Effector memory CD8-positive, alpha-beta T cell (primary cell): ENCODE measurements at places on chromosomes 13 and 19.

DNA sequence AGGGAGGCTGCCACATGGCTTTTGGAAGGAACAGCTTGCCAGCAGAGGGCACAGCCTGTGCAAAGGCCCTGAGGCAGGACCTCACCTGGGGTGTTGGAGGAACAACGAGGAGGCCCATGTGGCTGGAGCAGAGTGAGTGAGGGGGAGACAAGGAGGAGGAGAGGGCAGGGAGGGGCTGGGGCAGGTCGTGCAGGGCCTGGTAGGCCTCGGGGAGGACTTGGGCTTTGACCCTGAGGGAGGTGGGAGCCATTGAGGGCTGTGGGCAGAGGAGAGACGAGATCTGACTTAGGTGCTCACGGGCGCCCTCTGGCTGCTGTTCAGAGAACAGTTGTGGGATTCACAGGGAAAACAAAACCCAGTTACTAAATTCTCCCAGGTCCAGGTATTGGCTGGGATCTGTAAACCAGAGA lies 25.2 kb downstream of the ZNRF4 start:
- DNase-seq: no peak

DNA sequence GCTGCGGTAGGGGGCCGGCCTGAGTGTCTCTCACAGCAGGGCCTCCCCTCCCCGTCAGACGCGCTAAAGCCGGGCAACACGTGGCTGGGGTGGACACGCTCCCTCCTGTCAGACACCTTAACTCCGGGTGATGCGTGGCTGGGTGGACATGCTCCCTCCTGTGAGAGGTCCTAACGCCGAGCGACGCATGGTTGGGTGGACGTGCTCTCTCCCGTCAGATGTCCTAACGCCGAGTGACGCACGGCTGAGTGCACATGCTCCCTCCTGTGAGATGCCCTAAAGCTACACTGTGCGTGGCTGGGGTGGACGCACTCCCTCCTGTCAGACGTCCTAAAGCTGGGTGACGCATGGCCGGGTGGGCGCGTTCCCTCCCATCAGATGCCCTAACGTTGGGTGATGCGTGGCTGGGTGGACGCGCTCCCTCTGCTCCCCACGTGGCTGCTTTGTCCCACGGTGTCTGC lies 126.1 kb upstream of the MCF2L start:
- no peak for DNase-seq

GRCh38 chr13:20461860-20462532 lies 63.7 kb downstream of the CRYL1 start:
- DNase-seq: no peak

GRCh38 chr19:21566073-21566472 lies 60.7 kb downstream of the ZNF429 start:
- no peak for DNase-seq

GRCh38 chr19:7789447-7789846 lies 26.4 kb downstream of the CLEC4M start:
- no peak for DNase-seq

DNA sequence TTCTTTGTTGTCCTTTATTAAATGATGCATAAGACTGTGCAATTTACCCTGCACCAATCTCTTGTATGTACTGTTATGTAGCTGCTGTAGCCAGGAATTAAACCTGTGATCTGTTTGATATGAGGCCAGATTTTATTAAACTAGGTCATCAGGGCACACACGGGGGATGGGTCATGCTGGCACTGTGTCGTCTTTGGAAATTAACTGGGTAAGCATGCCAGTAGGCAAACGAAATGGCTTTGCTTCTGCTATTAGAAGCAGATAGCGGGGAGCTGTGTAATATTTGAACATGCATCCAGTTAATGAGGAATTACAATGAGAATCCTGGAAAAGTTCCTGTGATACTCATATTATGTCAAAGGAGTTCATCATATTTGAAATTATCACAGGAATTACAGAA lies 23.5 kb downstream of the MTUS2 start:
- DNase-seq: no peak

DNA sequence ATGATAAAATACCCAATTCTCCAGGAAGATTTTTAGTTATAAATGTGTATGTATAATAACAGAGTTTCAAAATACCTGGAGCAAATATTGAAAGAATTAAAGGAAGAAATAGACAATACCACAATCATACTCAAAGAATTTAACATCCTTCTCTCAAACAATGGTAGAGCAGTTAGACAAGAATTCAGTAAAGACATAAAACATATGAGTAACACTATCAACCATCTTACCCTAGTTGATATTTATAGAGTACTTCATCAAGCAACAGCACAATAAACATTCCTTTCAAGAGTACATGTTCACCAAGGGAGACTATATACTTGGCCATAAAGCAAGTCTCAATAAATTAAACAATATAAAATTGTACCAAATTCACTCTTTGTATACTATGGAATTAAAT lies 108.4 kb downstream of the DLEU7 start:
- DNase-seq: no peak

GRCh38 chr19:47113850-47114651 lies 475 bp upstream of the ZC3H4 start:
- no peak for DNase-seq

DNA sequence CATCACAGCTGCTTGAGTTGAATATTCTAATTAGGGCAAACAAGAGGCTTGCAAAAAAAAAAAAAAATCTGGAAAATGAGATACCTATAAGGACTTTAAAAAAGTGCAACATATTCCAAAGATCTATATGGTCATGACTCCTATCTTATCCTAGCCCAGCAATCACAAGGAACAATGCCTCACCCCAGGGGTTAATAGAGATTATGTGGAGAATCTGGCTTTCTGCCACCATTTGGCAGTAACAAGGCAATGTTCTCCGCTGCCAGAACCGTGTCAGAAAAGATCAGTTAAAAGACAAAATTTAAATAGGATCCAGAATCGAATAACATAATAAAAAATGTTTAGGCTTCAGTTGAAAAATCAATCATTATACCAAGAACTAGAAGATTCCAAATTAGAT lies 1643.2 kb upstream of the PRR20A start:
- no peak for DNase-seq

GRCh38 chr13:26168237-26168814 lies 53.8 kb downstream of the RNF6 start:
- DNase-seq: no peak

DNA sequence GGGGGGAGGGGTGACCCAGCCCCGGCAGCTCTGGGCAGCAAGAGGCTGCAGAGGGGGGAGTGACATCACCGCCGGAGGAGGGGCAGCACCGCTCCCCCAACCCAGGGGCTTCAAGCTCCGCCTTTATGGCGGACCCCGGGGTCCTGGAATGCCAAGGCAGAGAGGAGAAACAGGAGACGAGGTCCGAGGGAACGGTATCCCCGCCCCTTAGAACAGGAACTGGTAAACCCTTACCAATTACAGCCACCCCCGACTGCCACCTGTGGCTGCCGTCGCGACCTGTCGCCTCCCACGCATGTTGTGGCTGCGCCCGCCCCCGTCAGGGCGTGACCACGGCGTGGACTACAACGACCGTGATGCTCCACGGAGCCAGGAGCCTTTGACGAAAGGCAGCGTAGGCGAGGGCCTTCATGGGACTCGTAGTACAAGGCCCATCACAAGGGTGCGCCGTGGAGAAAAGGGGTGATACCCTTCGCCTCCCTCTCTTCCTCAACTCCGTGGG lies 4.1 kb upstream of the KCNC3 start:
- peak; percentile 78 for DNase-seq

- DNase-seq: peak; percentile 41
Observed at GRCh38 chr19:33125929-33126388, 6.0 kb upstream of the WDR88 start.

DNA sequence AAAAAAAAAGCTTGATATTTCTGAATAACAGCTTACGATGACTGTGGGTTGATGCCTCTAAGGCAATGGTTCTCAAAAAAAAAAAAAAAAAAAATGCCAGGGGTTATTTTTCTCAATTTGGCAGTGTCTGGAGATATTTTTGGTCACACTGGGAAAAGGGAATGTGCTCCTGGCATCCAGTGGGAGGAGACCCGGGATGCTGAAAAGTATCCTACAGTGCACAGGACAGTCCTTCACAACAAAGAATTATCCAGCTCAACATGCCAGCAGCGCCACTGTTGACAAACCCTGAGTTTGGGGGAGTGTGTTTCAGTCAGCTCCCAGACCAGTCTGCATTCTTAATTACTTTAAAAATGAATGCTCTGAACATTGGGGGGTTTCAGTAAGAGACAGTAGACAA lies 54.5 kb downstream of the FLT3 start:
- DNase-seq: no peak

GRCh38 chr13:19634256-19634740 lies 839 bp downstream of the MPHOSPH8 start:
- no peak for DNase-seq

GRCh38 chr13:103694033-103694432 lies 627.8 kb upstream of the SLC10A2 start:
- DNase-seq: no peak

DNA sequence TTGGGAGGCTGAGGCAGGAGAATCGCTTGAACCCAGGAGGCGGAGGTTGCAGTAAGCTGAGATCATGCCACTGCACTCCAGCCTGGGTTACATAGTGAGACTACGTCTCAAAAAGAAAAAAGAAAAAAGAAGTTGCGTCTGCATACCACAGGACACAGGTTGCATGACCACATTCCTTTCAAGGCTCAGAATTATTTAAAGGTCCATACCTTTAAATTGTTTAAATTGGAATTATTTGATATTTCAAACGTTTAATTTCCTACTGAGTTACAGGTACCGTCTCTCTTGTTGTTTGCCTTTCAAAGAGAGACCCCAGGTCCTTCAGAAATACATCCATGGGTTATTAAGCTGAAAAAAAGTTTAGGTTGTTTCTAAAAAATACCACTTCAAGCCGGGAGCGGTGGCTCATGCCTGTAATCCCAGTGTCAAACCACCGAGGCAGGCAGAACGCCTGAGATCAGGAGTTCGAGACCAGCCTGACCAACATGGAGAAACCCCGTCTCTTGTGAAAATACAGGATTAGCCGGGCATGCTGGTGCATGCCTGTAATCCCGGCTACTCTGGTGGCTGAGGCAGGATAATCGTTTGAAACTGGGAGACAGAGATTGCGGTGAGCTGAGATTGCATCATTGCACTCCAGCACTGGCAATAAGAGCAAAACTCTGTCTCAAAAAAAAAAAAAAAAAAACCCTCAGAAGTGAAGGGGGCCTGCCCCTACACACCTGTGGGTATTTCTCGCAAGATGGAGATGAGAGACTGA lies 18.6 kb downstream of the ZNF816 start:
- DNase-seq: no peak

- DNase-seq: no peak
Observed at GRCh38 chr13:74442751-74443150, 308.5 kb upstream of the KLF12 start.

GRCh38 chr19:13959141-13959961 lies 7.0 kb downstream of the DCAF15 start:
- no peak for DNase-seq

- DNase-seq: no peak
Observed at GRCh38 chr13:67854990-67855389, 624.9 kb upstream of the PCDH9 start.

DNA sequence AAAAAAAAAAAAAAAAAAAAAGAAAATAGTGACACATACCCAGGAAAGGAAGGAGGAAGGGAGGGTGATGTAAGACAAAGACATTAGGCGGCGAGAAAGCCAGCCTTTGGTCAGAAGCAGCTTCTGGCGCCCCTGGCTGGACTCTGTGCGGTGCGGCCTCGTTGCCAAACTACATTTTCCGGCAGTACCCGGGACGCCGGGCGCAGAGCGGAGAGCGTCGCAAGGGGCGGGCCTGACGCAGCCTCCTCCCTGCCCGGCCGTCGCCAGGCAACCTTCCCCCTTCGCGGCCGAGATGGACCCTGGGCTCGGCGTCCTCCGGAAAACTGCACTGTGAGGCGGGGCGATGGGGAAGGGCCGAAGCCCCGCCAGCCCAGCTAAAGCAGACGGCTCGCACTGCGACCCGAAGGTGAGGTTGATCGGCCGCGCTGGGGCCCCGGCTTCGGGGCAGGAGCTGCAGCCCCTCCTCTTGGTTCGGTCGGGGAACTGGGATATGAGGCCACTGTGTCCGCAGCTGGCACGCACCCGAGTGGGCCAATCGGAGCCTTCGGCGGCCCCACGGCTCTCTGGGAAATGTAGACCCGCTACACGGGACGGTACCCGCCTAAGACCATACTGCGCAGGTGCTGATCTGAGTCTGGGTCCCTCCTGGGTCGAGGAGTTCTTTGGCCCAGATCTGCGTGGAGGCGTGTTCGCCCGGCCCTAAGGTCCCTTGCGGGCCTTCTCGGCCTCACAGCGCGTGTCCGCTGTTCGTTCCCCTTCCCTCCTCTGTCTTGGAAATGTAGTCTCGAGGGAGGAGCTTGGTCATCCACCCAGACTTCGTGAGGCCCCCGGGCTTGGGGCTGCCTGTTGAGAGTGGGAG lies 2.3 kb upstream of the MZF1 start:
- peak; percentile 74 for DNase-seq

GRCh38 chr13:92805766-92806165 lies 420.8 kb upstream of the GPC6 start:
- no peak for DNase-seq

- DNase-seq: no peak
Observed at GRCh38 chr19:38647966-38648768, 718 bp downstream of the ACTN4 start.

GRCh38 chr13:102028206-102028605 lies 373.6 kb downstream of the FGF14 start:
- DNase-seq: no peak

DNA sequence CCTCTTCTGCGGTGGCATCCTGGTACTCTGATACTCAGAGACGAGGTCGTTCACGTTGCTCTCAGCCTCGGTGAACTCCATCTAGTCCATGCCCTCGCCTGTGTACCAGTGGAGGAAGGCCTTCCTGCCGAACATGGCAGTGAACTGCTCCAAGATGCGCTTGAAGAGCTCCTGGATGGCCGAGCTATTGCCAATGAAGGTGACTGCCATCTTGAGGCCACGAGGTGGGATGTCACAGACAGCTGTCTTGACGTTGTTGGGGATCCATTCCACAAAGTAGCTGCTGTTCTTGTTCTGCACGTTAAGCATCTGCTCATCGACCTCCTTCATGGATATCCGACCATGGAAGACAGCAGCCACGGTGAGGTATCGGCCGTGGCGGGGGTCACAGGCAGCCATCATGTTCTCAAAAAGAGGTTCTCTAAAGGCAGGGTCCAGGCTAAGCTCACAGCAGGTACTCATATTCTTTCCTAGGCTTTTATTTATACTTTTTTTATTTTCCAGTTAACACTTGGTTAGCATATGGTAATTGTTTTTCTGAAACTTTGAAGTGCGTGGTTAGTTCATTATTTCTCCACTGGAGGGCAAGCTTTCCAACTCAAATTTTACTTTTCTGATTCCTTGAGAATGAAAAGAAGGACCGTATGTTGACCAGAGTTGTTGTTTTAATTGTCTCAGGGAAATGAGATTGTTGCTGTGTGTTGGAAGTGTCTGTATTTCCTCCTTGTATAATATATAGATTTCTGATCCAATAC lies 72.4 kb upstream of the RGCC start:
- no peak for DNase-seq

GRCh38 chr19:17234911-17235299 lies 8.9 kb downstream of the OCEL1 start:
- DNase-seq: peak; percentile 37
